ENCODE measurements at places on chromosomes 5 and 9.

GRCh38 chr5:125381290-125381689, 634.9 kb upstream of the ZNF608 start:
- no peak for DNase-seq

DNA sequence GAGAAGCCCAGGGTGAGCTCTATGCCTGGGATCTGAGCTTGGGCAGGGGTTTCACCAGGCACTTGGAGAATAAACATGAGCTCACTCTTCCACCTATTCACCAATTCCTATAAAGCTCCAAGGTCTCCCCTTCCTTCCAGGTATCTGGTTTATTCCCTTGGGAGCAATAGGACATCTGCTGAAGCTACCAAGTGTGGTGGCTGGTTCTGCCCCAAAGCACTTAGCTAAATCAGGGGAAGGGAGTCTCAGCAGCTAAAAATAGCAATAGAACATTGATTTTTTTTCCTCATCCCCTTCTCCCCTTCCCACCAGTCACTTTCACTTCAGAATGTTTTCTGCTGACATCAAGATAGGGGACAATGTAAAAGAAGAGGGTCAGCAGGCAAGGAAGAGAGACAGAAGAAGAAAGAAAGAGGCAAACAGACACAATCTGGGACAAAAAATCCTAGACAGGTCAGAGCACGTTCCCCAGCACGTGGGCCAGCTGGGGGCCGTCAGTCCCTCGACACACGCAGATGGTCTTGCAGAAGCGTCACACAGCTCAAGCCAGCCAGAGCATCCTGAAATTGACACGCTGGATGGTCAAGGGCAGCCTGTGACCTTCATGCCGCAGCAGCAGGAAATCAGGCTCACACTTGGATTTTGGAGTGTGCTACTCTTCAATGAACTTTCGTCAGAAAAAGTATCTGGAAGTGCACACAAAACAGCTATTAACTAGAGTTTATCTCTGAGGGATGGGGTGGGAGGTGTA, 176.0 kb downstream of the ZNF608 start:
- no peak for DNase-seq

DNA sequence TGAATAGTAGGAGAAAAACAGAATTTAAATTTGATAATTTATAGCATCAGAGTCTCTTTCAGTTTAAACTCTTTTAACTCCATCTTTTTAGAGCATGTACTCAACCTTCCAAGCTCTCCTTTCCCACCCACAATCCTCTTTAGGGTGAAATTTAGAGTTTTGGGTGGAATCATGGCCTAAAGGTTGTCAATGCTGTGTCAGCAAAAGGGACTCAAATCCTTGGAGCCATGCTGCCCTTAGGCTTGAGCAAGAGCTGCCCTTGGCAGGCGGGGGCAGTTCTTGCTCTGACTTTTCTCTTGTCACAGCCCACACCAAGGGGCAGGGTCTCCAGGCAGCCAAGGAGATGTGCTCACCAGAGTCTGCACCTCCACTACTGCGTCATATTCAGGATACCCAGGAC, 102.4 kb downstream of the MTX3 start:
- DNase-seq: no peak

- DNase-seq: no peak
Observed at GRCh38 chr5:113237893-113238292, 196.9 kb downstream of the TSSK1B start.

DNA sequence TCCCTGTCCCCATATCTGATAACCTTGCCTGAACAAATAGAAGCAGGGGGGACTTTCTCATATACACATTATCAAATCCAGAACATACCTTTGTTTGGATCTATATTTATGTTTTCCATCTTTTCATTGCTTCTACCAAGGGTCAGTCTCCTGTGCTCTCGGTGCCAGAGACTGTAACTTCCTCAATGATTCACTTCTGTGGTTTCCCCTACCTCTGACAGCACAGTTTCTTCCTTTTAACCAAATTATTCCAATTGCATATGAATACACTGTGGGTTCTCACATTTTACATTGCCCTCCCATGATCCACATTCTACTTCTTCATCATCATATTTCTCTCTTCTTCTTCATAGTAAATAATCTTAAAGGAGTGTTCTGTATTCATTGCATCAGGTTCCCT, 32.2 kb downstream of the NMUR2 start:
- no peak for DNase-seq

- no peak for DNase-seq
Observed at GRCh38 chr9:101022704-101023103, 5.8 kb upstream of the PLPPR1 start.

DNA sequence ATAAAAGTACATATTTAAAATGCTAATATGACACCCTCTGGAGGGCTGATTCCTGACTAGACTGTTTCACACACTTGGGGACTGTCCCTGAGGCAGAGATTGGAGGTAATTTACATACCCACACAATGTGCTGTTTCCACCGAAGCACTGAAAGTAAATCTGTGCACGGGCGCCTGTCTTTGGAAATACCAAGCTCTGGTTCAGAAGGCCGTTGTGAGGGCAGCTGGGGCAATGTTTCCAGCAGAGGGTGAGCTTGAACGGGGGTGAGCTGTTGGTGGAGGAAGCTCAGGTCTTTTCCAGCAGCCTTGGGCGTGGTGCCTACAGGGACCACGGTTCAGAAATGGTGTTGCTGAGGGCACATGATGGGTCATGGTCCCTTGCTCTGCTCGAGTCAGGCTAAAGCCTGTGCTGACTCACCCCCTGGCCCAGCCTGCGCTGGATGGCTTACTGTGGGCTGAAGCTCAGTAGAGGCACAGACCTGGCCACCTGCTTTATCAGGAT, 25.8 kb upstream of the HMCN2 start:
- no peak for DNase-seq

DNA sequence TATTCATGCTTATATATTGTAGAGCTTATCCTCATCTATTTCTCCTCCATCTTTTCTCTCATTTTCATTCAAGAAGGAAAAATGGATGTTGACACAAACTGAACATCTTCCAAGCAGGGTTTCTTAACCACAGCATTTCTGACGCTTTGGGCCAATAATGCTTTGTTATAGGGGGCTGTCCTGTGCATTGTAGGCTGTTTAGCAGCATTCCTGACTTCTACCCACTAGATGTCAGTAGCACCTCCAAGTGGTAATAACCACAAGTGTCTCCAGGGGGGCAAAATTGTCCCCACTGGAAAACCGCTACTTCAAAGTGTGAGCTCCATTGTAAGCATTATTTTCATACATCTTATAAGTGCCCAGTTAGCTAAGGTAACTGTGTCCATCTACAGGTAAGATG, 2.6 kb upstream of the TXNDC8 start:
- no peak for DNase-seq

GRCh38 chr5:8383616-8384015, 514.7 kb downstream of the MTRR start:
- DNase-seq: no peak

DNA sequence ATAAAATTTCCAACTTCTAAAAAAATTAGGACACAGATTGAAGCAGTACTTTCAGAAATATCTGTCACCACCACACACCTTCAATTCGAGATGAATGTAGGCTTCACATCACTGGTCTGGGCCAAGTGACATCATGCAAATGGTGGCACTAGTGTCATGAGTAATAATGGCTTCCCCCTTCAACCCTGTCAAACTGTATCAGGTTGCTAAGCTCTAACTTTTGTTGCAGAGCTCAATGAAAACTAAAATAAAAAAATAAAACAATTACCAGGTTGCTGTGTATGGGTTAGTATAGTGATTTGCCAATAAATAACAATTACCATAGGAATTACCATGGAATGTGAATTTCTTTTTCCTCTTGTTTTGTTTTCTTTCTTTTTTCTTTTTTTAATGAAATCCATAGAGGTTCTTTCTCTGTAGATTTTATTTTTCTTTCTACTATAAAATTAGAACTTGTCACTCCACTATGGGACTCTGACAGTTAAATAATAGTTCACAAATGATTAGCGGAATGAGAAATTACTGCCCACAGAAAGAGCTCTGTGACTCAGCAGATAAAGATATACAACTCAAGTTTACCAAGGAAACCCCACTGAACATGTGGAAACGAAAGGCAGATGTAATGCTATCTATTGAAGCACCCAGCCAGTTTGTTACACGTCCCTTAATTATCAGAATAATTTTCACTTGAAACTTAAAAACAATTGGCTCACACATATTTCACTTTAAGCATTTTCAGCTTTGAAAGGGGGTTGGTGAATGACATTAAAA, 783.8 kb upstream of the WWC1 start:
- no peak for DNase-seq

GRCh38 chr5:95398989-95399388, 7.8 kb downstream of the FAM81B start:
- no peak for DNase-seq

- DNase-seq: no peak
Observed at GRCh38 chr9:2027543-2028160, 12.5 kb downstream of the SMARCA2 start.

- no peak for DNase-seq
Observed at GRCh38 chr9:86168256-86168655, 68.9 kb upstream of the GOLM1 start.

DNA sequence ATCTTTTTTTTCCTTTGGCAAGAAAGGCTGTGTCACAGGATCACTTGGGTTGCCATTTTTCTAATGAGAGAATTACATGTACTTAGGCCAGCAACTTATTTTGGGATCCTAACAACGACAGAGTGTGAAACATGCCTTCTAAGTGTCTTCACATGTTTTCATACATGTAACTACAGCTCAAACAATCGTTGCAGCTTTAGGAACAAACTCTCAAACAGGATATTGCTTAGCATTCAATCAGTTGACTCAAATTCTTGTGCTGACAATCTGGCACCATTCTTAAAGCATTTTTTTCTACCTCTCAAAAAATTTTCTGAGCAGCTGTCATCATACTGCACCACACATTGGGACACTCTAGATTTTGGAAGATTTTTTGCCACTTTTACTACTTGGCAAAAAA, 435.5 kb downstream of the HINT1 start:
- no peak for DNase-seq

DNA sequence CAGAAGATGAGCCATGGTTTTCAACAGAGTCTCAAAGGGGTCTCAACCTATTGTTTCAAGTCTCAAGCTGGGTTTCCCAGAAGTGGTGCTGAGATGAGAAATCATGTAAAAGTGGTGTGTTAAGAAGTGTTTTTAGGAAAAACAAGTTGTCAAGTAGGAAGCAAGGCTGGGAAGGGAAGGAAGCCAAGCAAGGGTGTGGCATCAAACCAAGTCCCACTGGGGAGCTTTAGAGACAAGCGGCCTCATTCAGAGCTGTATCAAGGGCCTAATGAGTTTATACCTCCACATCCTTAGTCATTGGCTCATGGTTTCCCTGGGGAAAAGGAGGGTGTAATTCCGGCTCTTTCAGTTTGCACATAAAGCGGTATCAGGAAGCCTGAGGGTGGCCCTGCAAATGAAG, 26.4 kb upstream of the GABRB2 start:
- no peak for DNase-seq

- DNase-seq: no peak
Observed at GRCh38 chr9:34759432-34760134, 49.6 kb upstream of the CCL21 start.

- DNase-seq: no peak
Observed at GRCh38 chr5:134584662-134585061, 48.0 kb downstream of the SAR1B start.

DNA sequence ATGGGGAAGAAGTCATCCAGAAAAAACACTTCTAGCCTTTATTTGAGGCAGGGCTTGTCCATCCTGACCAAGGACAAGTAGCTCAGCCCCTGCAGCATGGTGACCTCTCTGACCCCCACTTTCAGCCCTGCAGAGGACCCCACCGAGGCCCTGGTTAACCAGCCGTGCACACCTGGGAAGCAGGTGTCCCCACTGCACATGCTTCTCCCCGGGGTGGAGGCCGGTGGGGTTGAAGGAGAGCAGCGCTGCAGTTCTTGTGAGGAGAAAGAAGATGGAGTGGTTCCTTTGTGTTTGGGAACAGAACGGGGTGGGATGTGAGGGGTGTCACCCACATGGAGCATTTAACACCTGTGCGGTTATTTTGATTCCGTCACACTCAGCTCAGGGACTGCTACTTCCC, 21.1 kb upstream of the ZBTB34 start:
- no peak for DNase-seq

DNA sequence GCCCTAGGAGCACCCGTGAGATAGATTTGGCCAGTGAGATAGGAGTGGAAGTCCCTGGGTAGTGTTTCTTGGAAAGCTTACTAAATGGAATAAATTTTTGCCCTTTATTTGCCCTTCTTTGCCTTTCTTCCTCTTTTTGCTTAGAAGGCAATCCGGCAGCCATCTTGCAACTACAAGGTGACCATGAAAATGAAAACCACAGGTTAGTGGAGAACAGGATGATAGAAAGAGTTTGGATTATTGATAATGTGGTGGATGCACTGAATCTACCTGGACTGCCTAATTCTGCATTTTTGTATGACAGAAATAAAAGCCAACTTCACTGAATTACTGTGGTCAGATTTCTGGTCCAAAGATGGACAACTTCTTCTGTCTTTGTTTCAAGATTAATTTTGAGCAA, 33.2 kb downstream of the TARS1 start:
- no peak for DNase-seq

- no peak for DNase-seq
Observed at GRCh38 chr5:90902651-90903386, 344.2 kb downstream of the ADGRV1 start.

DNA sequence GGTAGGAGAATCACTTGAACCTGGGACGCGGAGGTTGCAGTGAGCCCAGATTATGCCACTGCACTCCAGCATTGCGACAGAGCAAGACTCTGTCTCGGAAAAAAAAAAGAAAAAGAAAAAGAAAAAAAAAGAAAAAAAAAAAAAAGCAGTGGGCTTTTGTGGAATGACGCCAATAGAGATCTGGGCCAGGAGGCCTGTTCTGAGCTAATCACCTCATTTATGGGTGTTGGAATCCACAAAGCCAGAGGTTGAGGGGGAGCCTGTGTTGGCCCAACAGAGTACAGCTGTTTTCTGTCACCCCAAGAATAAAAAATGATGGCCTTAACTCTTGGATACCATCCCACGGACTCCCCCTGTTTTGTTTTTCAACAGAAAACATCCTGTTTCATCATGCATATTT, 18.5 kb downstream of the OSTF1 start:
- no peak for DNase-seq

DNA sequence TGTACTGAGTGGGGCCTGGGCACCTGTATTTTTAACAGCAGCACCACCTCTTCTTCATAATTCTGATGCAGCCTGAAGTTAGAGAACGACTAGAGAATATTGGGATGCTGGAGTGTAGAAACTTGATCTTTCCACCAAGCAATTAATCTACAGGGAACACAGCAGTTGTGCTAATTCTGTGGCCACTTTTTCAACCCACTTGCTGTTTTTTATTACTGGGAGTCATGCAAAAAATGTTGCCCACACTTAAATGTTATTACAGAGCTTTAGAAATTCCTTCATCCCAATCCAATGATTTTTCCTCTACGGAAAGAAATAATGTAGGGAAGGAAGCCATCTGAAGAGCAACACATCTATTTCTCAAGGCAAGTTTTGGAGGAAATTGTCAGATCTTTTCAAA, 190.9 kb upstream of the TUT7 start:
- DNase-seq: no peak

GRCh38 chr5:176812269-176813259, 2.2 kb downstream of the UNC5A start:
- DNase-seq: no peak

Measured in NCI-H2107 (cell line).